ENCODE measurements at places on chromosomes 3 and 15.

DNA sequence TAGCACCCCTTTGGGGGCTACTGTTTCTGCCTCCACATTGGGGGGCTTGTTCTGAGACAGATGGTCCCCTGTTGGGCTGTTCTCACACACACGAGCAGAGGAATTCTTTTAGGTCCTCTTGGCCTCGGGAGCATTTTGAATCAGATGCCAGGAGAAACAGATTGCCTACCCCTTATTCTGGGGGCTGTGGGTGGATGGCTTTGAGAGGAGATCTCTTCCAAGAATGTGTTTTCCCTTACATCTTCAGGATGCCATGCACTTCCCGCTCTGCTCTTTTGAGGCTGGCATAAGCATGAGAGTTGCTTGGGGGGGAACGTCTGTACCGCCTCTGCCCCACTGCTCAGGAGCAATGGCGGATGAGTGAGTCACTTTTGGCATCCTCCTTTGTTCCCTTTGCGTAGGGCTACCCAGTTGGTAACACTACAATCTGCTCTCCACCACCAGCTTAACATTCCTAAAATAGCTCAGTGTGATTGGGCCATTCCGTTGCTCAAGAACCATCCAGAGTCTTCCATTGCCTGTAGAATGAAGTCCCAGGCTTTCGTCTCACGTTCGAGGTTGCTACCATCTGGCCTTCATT lies 154.4 kb downstream of the RPLP1 start:
- no peak for DNase-seq

- DNase-seq, result no peak
Measured at GRCh38 chr3:135885885-135886284, 79.6 kb upstream of the PPP2R3A start.

DNA sequence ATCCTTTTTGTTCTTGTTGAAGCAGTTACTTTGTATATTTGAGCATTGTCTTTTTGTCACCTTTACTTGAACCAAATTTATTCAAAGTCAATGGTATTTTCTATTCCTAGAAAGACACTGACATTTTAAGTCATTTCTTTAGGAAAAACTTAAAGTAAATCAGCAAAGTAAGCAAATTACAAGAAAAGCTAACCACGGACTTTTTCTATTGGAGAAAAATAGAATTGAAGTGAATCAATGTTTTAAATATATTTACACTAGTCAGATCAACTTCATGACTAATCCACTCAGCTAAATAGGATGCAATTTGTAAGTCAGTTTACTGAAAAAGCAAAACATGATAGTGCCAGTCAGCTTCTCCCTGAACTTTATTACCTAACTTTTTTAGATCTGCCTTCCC lies 733.8 kb upstream of the ALCAM start:
- DNase-seq, result no peak

- no peak for DNase-seq
Measured at GRCh38 chr15:63089260-63090043, 32.2 kb upstream of the LACTB start.

GRCh38 chr3:194687638-194688199 lies 2.0 kb downstream of the FAM43A start:
- peak; percentile 63 for DNase-seq

Data from stimulated activated CD4-positive, alpha-beta T cell treated with anti-CD3 and anti-CD28 coated beads, TNF-alpha, amount 100 ng/mL, for 4 hours (primary cell).